ENCODE measurements at places on chromosomes 1 and 21. TPM values are rescaled to one million over a fixed set of nuclear protein-coding genes. Genes with fewer than 3 reads are reported as not detected.

The TPTE gene
- total RNA-seq: not detected

The GUCA2B gene
- not detected for total RNA-seq

The WDTC1 gene
- 7.0 TPM for total RNA-seq

The CNIH3 gene
- 0.55 TPM for total RNA-seq

The KCNA3 gene
- not detected for total RNA-seq

The SETDB1 gene
- 24.1 TPM for total RNA-seq

The CNKSR1 gene
- total RNA-seq: 0.32 TPM

The CITED4 gene
- 103 TPM for total RNA-seq

The RCC1 gene
- total RNA-seq: 73.3 TPM

The FNBP1L gene
- total RNA-seq: 27.2 TPM

The KCNJ10 gene
- total RNA-seq: not detected

The HES3 gene
- total RNA-seq: not detected

The CA6 gene
- total RNA-seq: not detected

The CD84 gene
- total RNA-seq: not detected

The KIAA0040 gene
- 0.75 TPM for total RNA-seq

The NGF gene
- 0.93 TPM for total RNA-seq
